ENCODE measurements at places on chromosomes 2 and 18.

DNA sequence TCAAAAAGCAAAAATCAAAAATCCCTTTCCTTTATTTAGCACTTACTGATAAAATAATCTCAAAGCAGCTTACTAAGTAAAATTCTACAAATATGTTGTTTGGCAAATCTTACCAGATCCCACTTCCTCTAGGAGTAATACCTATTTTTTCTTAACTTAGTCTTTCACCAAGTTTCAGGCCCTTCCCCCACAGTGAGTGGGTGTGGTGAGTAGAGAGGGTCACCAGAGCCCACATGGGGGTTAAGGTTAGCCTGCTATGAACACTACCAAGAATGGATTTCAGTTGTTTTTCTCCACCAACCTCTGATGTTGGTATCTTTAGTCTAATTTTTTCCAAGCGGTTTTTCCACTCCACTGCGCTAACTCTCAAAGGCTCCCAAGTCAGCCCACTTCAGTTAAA lies 23.2 kb downstream of the PIAS2 start:
- DNase-seq: no peak

- no peak for DNase-seq
These were observed 194.0 kb downstream of the ACTR3 start for GRCh38 chr2:114083717-114084387.

GRCh38 chr2:112184121-112184520 lies 45.9 kb downstream of the FBLN7 start:
- DNase-seq: no peak

GRCh38 chr2:120441744-120442471 lies 96.0 kb downstream of the INHBB start:
- no peak for DNase-seq

GRCh38 chr18:57004366-57005121 lies 142.3 kb upstream of the BOD1L2 start:
- peak; percentile 71 for DNase-seq

Data from HCEC 1CT (cell line).